Activated T-cell treated with anti-CD3 and anti-CD28 coated beads, Interleukin-2, amount 50 U/mL, for 72 hours (primary cell): ENCODE measurements at places on chromosomes 7 and 10. TPM values are rescaled to one million over a fixed set of nuclear protein-coding genes. Genes with fewer than 3 reads are reported as not detected.
A peak's percentile ranks its signal among the peaks of the same experiment; 100 is the strongest.

DNA sequence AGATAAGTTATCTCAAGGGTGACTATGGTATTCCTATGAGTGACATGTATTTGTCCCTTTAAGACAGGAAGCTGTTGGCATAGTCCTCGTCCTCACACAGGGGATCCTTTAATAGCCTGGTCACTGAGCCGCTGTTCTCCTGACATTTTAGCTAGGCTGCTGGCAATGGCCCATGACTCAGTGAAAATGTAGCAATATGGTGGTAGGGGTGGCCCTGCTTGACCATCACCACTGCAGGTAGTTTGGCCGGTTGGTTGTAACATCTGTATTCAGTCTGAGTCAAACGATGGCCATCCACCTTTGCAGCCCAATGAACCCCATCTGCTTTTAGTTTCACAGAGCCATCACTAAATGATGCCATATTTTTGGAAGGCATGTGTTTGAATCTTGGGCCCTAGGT, 110.1 kb upstream of the RAB18 start:
- H3K27me3 ChIP-seq = peaks cover 6% of the 10 kb centered on the region
- no peak for DNase-seq
- no peaks in the 10 kb centered on the region for H3K4me1 ChIP-seq

GRCh38 chr10:86647773-86648703, 6.3 kb upstream of the OPN4 start:
- no peaks in the 10 kb centered on the region for H3K36me3 ChIP-seq
- peaks cover 13% of the 10 kb centered on the region for H3K4me1 ChIP-seq
- DNase-seq = no peak

GRCh38 chr7:131188367-131189339, 139.0 kb upstream of the MKLN1 start:
- peak overlapping the region; percentile 96 for H3K27ac ChIP-seq
- H3K27me3 ChIP-seq = no peaks in the 10 kb centered on the region
- peaks cover 2% of the 10 kb centered on the region for H3K36me3 ChIP-seq
- peaks cover 65% of the 10 kb centered on the region for H3K4me1 ChIP-seq

Gene MUC12
- total RNA-seq = 1.6 TPM

Gene CALML3
- not detected for total RNA-seq

DNA sequence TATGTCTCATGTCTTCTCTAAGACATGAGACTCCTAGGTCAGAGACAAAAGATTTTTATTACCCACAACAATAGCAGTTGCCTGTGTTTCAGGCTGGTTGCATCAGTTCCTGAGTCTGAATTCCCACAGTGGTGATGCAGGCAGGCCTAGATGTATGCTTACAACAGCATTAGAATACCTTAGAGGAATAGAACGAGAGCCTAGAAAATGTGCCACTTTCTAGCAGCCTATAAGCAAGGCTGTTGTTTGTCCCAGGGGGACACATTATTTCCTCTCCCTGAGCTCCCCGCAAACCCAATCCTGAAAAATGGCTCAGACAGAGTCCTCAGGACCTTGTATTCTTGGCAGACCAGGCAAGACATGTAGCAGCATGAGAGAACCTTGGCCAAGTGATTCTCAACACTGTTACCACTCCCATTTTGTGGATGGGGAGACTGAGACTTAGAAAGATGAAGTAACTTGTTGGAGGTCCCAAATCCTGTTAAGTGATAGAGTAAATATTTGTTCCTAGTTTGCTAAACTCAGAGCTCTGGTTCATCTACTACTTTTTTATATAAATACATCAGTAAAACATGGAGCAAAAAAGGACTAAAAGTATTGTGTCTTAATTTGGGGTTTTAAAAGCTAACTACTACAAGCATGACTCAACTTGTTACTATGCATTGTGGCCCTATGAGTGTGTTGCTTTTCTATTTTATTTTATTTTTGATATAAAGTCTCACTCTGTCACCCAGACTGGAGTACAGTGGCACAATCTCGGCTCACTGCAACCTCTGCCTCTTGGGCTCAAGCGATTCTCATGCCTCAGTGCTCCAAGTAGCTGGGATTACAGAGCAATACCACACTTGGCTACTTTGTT, 14.2 kb downstream of the VTI1A start:
- peaks cover 67% of the 10 kb centered on the region for H3K4me1 ChIP-seq
- peak; percentile 82 for DNase-seq
- H3K27ac ChIP-seq = peak overlapping the region; percentile 98
- peak overlapping the region; percentile 77 for H3K4me3 ChIP-seq
- no peaks in the 10 kb centered on the region for H3K27me3 ChIP-seq
